Activated CD4-positive, alpha-beta T cell treated with anti-CD3 and anti-CD28 coated beads, Interleukin-2, amount 10 ng/mL, durations not matched to agents 24 days and 14 days (primary cell): ENCODE measurements at places on chromosomes 11 and 22.

DNA sequence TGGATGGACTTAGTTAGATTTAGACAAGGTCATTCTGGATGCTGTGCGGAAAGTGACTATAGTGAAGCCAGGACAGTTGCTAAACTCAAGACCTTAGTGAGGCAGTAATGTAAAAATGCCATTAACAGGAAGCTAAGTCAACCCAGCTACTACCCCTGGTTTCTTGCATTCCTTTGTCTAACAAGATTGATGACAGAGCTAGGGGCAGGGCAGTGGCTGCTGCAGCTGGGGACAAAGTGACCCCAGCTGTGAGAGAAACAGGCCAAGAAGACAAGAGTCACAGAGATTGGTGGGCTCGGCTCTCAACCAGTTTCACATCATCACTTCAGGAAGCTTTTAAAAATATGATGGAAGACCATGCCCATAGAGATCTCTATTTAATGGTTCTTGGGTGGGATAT lies 110.4 kb upstream of the POU2AF2 start:
- DNase-seq = no peak

DNA sequence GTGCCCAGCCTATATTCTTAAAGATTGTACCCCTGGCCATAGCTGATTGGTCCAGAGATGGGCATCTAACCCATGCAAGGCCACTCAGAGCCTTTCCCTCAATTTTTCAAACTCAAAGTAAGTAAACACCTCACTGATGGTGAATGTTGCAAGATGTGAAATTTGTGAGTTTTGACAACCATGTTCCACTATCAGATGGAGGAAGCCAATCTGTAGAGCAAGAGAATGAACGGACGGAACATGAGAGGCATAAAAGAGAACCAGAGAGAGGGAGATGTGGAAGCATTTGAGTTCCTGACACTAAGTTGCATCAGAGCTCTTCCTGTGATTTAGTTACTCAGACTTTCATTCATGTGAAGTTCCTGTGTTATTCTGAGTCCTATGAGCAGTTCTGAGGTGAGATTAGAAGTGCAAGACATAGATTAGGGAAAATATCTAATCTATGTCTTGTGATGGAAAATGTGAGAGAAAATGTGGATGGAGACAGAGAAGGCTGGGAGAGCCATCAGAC lies 73.3 kb downstream of the PRSS23 start:
- no peak for DNase-seq

DNA sequence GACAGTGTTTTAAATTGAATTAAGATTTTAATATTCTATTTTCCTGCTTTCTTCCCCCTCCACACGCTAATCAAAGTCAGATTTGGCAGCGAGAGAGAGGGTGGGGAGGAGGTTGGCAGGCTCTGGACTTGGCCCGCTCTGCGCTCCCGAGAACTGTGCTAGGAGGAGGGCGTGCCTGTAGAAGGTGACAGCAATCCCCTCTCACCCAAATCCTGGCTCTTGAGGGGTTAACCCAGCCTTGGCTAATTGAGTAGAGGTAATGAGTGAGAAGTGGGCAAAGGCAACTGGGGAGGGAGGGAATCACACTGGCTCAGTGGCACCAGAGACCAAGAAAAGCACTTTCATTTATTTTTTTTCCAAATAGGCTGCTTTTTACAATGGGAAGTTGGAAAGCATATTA lies 42.2 kb downstream of the BUD13 start:
- no peak for DNase-seq

- DNase-seq = no peak
These were observed 1.5 kb downstream of the MISFA start for GRCh38 chr11:18600915-18601569.

- no peak for DNase-seq
These were observed 77.7 kb downstream of the STIM1 start for GRCh38 chr11:3933165-3933628.
